Activated naive CD4-positive, alpha-beta T cell (primary cell): ENCODE measurements at places on chromosomes 1 and 21.

- no peak for DNase-seq
Measured at GRCh38 chr21:41537356-41537755, 29.4 kb upstream of the TMPRSS2 start.

- DNase-seq = no peak
Measured at GRCh38 chr1:112402682-112403643, 6.9 kb downstream of the CTTNBP2NL start.

DNA sequence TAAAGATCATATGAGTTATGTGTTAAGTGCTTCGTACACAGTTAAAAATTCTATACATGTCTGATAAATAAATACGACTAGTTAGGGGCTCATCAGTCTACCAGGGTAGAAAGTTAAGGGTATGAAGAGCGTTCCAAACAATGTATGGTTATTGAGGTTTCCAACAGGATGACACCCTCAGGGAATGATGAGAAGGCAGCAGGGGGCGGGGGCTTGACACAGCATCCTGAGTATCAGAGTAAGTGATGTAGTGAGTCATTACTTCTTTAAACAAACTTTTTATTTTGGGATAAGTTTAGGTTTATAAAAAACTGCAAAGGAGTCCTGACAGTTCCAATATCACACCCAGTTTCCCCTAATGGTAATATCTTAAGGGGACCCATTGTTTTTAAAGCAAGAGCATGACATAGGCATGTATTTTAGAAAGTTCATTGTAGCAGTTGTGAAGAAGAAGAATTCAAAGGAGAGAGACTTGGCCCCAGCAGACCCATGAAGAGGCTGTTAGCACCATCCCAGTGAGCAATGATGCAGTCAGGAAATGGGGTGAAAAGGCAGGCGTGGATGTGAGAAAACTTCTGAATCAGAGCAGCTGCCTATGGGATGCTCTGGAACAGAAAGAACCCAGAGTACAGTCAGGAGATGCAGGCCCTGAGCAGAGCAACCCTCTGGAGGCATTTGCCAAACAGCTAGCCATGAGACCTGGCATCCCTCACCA is 15.0 kb upstream of the PSMB2 start:
- DNase-seq = no peak

- no peak for DNase-seq
Measured at GRCh38 chr1:20932437-20932977, 145.4 kb upstream of the HP1BP3 start.

GRCh38 chr1:241396747-241397681 is 40.0 kb upstream of the RGS7 start:
- DNase-seq = no peak

DNA sequence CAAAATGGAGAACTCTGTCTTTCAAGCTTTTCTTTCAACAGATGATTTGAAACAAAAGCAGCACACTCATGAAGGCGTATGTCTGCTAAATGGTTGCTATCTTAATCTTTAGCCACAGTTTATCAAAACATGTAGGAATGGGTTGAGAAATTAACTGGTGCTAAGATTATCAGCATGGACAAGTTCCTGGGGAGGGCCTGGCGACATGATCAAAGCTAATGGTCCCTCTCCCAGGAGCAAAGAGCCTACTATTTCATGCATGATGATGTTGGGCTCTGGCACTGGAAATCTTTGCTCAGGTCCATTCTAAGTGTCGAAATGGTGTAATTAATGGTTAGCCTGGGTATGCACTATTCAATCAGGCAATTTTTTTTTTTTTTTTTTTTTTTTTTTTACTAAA is 91.7 kb downstream of the SLC45A1 start:
- DNase-seq = no peak

DNA sequence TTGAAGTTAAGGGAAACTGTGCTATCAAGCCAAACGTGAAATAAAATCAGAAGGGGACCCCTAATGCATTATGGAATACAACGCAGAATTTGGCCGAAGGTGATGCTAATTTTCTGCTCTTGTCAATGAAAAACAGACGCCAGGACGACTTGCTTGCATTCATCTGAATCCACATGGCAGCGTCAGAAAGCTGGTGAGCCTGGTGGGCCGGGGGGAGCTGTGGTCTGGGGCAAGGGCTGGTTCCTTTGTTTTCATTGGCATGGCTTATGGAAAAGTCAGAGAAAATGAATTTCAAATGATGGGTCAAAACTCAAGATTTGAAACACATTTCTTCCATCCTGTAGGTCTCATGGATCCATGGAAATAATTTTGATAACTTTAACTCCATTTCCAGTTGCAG is 86.4 kb upstream of the RUNX1 start:
- DNase-seq = no peak

GRCh38 chr1:68129536-68130250 is 79.3 kb upstream of the DIRAS3 start:
- no peak for DNase-seq

- no peak for DNase-seq
Measured at GRCh38 chr1:2535455-2535854, 5.4 kb upstream of the HES5 start.

- no peak for DNase-seq
Measured at GRCh38 chr1:87077959-87078639, 163.7 kb downstream of the HS2ST1 start.

- no peak for DNase-seq
Measured at GRCh38 chr21:34020983-34021553, 52.3 kb upstream of the MRPS6 start.

DNA sequence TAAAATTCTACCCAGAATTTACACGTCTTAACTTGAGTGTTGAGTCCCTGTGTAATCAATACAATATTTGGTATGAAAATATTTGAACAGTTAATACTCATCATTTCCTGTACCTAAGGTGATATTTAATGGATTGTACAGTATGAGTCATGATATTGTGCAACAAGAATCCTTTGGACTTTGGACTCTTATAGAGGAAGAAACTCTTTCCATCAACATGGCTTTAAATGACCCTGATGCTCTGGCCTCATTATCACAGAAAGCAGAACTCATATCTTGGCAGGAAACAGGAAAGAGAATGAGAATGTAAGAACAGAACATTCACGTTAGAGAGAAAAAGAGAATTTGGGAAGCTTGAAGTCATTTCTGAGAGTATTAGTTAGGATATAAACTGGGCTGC is 168.8 kb upstream of the B3GALT2 start:
- no peak for DNase-seq

DNA sequence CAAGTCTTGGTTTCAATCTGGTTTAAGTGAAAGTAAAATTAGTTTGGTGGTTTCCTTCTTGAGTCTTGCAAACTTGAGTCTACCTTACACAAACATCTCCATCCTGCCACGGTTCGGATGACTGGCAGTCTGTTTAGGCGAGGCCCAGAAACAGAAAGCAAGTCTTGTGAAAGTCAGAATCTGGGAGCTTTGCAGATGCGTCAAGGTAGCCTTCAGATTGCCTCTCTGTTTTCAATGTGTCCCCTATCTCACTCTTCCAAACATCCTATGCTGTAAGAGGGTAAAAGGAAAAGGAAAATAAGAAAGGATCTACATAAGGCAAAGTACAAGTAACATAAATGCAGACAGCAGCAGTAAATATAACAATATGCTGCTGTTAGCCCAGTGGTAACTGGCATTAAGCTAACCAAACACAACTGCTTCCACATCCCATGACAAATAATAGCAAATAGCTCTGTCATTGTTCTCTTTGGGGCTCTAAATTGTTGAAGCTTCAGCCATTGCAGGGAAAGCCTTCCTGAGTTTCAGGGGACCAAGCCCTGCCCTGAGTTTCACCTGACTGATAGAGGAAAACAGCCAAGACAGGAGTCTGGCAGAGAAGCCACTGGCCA is 26.2 kb upstream of the C1orf105 start:
- peak; percentile 39 for DNase-seq

GRCh38 chr1:232599178-232600041 is 30.5 kb downstream of the SIPA1L2 start:
- DNase-seq = no peak

- DNase-seq = no peak
Measured at GRCh38 chr1:236507022-236507700, 16.6 kb upstream of the LGALS8 start.
